ELF-1 (cell line): ENCODE measurements at places on chromosomes 12 and 14.

DNA sequence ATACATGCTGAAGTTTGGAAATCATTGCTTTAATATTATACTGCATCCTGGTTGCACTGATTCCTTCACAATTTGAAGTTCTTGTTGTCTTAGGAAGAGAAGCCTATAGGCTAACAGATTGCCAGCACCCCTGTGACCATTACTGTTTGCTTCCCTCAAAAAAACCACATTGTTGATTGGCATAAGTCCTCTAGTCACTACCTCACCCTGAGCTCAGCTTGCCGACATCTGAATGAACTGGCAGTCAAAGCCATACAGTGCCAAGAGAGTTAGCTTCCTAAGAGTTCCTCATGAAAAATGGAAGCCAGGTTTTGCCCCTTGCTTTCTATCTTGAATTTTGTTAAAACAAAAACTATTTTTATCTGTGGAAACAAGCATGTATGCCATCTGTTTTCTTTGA lies 276.1 kb downstream of the SYT1 start:
- DNase-seq = no peak

- DNase-seq = no peak
Measured at GRCh38 chr14:104938960-104939359, 14.3 kb downstream of the PLD4 start.

DNA sequence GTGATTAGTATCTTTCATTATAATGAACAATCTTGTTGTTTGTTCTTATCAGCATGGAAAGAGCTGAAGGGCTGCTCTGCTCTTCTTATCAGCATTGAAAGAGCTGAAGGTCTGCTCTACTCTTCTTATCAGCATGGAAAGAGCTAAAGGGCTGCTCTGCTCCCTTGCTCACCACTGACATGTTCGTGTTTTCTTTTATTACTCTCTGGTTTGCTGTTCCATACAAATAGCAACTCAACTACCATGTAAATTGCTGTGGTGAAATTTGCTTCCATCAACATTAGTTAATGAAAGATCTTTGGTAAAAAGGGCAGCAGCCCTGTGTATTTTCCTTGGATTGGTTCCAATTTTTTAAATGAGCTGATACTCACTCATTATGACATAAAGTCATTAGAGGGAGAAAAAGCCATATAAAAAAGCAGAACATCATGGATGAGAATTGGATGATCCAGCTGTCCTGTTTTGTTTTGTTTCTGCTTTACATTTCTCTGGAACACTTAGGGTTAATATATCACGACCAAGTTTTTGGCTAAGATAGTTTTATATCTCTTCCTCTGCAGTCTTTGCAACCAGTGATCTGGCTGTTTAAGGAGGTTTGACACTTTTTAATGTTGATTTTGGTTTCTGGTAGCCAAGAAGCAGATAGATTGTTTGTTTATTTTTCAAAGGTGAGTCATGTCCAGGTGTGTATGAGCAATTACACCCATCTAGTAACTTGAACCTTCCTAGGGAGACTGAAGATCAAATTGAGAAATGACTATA lies 356.6 kb downstream of the CEP128 start:
- no peak for DNase-seq

DNA sequence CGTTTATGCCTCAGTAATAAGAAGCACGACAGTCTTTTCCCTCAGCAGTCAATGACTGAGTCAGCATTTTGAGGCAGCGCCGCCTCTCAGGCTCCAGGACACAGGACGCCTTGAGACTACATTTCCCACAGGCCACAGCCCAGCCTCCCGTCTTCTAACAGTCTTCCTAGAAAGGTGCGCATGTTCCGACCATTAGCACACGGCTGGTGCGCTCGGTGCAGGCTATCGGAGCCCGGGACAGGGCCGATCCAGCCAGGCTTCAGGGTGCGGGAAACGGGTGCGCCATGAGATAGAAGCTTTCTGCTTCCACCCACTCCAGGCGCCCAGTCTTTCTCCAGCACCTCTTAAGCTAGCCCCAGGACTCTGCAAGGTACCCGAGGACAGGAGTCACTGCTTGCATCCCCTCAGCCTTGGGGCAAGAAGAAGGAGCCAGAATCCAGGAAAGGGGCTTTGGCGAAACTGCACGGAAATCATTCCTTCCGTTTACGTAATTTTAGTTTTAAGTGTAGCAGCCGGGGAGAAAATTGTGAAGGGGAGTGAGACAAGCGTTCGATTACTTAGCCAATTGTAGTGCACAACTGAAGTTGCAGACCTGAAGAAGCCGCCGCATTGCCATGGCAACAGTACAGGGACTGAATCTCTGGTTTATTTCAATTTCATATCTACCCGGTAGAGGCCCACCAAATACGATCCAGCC lies 54.0 kb downstream of the ZNF641 start:
- DNase-seq = peak; percentile 87

- no peak for DNase-seq
Measured at GRCh38 chr12:18886962-18887361, 149.0 kb downstream of the CAPZA3 start.

DNA sequence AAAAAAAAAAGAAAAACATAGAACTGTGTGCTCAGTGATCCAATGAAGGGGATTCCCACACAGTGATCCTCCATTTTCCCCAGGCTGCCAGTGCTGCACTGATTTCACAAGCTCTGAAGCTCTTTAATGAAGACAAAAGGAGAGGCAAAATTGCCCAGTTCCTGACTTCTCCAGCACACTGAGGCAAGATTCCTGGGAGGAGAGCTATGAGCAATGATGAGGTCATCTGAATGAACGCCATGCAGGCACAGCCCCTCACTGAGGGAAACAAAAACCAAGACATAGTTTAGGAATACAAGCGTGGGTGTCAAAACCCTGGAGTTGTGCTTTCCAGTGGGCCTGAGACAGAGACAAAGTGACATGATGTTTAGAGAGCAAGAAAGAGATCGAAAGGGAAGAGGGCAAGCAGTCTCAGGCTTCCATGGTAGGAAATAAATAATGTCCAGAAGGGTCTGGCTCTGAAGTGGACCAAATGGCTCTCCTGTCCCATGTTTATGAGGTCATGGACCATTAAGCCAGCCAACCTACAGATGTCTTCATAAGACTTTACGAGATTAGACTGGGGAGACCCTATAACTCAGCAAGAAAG lies 40.9 kb upstream of the SMUG1 start:
- no peak for DNase-seq

GRCh38 chr14:94175747-94176146 lies 1.6 kb downstream of the PPP4R4 start:
- DNase-seq = no peak

DNA sequence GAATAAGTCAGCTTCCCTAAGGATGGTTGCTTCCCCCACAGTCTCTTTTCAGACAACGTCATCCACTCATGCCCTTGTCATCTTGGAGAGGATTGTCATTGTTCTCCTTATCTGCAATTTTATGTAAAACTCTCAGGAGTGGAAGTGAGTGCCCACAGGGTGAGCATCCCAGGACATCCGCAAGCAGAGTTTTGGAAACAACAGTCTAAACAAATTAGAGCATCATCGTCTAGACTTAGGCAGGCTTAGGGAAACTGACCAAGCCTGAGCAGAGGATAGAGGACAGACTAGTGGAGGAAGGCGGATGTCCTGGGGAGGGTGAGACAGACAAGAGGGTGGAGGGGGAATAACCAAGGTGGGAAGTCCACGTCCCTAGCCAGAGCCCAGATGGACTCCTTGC lies 63.7 kb upstream of the BDKRB2 start:
- DNase-seq = no peak

DNA sequence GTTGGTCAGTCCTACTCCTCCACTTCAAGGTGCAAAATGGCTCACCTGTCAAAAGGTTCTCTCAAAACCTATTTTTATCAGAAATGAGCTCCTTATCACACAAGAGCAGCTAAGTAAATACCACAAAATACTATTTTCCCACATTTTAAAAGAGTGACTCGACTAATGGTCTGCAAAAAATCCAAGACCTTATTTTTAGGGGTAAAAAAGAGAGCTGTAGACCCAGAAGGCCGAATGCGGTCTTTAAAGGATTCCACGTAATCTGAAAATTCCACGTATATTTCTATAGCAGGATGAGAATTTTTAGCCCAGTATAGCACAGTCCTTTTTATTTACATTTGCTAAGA lies 3.8 kb downstream of the C14orf93 start:
- DNase-seq = no peak

- DNase-seq = no peak
Measured at GRCh38 chr12:72089678-72090077, 151.0 kb downstream of the TPH2 start.

DNA sequence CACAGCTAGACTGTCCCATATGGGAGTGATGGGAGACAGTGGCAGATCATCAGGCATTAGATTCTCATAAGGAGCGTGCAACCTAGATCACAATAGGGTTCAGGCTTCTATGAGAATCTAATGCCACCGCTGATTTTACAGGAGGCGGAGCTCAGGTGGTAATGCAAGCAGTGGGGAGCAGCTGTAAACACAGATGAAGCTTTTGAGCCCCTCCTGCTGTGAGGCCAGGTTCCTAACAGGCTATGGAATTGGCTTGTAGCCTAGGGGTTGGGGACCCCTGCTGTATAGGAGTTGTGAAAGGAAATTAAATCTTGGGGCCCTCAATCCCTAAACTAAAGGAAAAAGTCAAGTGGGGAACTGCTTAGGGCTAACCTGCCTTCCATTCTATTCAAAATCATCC lies 29.6 kb downstream of the ADIPOR2 start:
- DNase-seq = peak; percentile 37

DNA sequence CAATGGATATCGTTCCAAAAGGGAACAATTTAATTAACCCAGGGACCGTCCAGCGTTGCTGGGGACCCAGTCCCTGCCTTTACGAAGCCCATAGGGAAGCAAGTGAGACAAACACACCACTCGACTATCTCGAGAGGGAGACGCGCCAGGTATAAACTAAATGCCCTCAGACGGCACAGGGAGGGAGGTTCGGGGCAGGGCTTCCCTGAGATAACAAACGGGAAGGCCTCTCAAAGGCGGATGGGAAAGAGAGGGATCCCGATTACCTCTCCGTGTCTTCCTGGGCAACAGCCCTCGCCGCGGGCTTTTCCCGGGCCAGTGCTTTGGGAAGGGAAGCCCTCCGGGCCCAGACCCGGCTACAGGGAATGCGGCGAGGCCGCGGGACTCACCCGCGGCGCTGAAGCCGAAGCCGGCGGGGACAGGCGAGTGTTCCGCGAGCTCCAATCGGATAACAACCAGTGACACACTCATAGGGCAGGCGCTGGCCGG lies 390 bp downstream of the BRAP start:
- DNase-seq = no peak

GRCh38 chr12:104520242-104520900 lies 63.6 kb downstream of the CHST11 start:
- peak; percentile 94 for DNase-seq
